ENCODE measurements at places on chromosomes 16 and 17.

DNA sequence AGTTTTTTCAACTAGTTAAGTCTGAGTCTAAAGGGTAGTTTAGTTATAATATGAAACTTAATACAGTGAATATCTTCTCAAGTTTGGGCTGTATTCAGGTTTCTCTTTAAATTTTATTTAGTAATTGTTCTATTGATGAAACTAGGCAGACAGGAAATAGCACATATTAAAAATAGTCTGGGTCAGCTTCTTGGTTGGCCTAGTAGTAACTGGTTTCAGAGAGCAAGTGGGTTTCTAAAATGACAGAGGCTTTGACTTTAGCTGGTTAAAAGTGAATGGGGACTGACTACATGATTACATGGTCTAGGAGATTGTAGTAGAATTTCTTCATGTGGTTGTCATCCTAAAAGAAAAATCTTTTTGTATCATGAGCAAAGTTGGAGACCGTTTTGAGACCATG lies 46.8 kb downstream of the OMG start:
- no peak for DNase-seq

- no peak for DNase-seq
These were observed 115.5 kb upstream of the COX10 start for GRCh38 chr17:13953841-13954240.

- no peak for DNase-seq
These were observed 36.4 kb downstream of the SEC14L1 start for GRCh38 chr17:77177002-77177741.

- no peak for DNase-seq
These were observed 59.8 kb downstream of the BMERB1 start for GRCh38 chr16:15494236-15494635.

All from natural killer cell treated with Interleukin-12 subunit alpha and Interleukin-12 subunit beta and Interleukin-15 and Interleukin-18, amount 100 ng/mL, for 72 hours (primary cell).